Temporal lobe (tissue), 4 donors: ENCODE measurements at places on chromosomes 11 and 22. TPM values are rescaled to one million over a fixed set of nuclear protein-coding genes. Genes with fewer than 3 reads are reported as not detected.

Gene MRPL49
- total RNA-seq = 27.0 TPM

Gene MCHR1
- 1.2 TPM for total RNA-seq

Gene SCGB1D2
- total RNA-seq = not detected

Gene MICAL3
- total RNA-seq = 56.5 TPM

Gene RRP8
- total RNA-seq = 9.8 TPM

Gene FOXRED2
- total RNA-seq = 10.3 TPM

Gene VSIG10L2
- not detected for total RNA-seq

Gene LDHAL6A
- total RNA-seq = 0.25 TPM

Gene SERPING1
- total RNA-seq = 11.3 TPM

Gene SOX6
- total RNA-seq = 23.6 TPM

Gene GLB1L2
- total RNA-seq = 0.98 TPM

Gene PATE2
- 0.25 TPM for total RNA-seq

Gene BTBD18
- total RNA-seq = not detected

Gene SYNGR1
- total RNA-seq = 53.8 TPM

Gene TMEM45B
- total RNA-seq = 1.5 TPM

Gene RIC3
- 23.1 TPM for total RNA-seq

Gene SH3BP1
- 0.49 TPM for total RNA-seq

Gene OR10D3
- total RNA-seq = not detected

Gene ZBTB44
- total RNA-seq = 85.3 TPM

Gene OR52A1
- not detected for total RNA-seq

Gene PANX2
- total RNA-seq = 3.2 TPM

Gene PANX3
- 0.25 TPM for total RNA-seq

Gene NPTXR
- total RNA-seq = 20.9 TPM

Gene TMPRSS4
- total RNA-seq = 0.74 TPM

Gene MN1
- total RNA-seq = 64.2 TPM

Gene TMPRSS13
- 0.25 TPM for total RNA-seq

Gene CARNS1
- total RNA-seq = 0.25 TPM

Gene RAB39A
- 32.7 TPM for total RNA-seq

Gene FOLR2
- 3.9 TPM for total RNA-seq

Gene SMTNL1
- not detected for total RNA-seq

Gene CASP5
- total RNA-seq = not detected

Gene RCOR2
- total RNA-seq = 7.9 TPM

Gene MRPL17
- 13.0 TPM for total RNA-seq

Gene UBE2L6
- 40.8 TPM for total RNA-seq

Gene SEC14L6
- 0.49 TPM for total RNA-seq
